ENCODE measurements at places on chromosomes 12 and 14. TPM values are rescaled to one million over a fixed set of nuclear protein-coding genes. Genes with fewer than 3 reads are reported as not detected.

KIAA0586 gene
- total RNA-seq: 9.2 TPM

FAM186B gene
- 0.16 TPM for total RNA-seq

METAP2 gene
- 124 TPM for total RNA-seq

LAG3 gene
- 2.1 TPM for total RNA-seq

MRPS35 gene
- total RNA-seq: 97.0 TPM

FITM1 gene
- not detected for total RNA-seq

PMCH gene
- not detected for total RNA-seq

CLEC7A gene
- not detected for total RNA-seq

RNF212B gene
- not detected for total RNA-seq

EFS gene
- not detected for total RNA-seq

PTPN6 gene
- 12.9 TPM for total RNA-seq

ARMH4 gene
- 0.49 TPM for total RNA-seq

NANOG gene
- not detected for total RNA-seq

SRRM4 gene
- not detected for total RNA-seq

GPX2 gene
- total RNA-seq: 195 TPM

ADGRD1 gene
- total RNA-seq: 0.45 TPM

CMA1 gene
- not detected for total RNA-seq

MLF2 gene
- 261 TPM for total RNA-seq

TMTC2 gene
- 1.2 TPM for total RNA-seq

OTOGL gene
- total RNA-seq: not detected

ARHGAP5 gene
- 51.8 TPM for total RNA-seq

DAO gene
- total RNA-seq: not detected

Measured in A549 treated with GW870086 at 1 μM for 4 hours (cell line).